ENCODE measurements at places on chromosomes 5 and 9. TPM values are rescaled to one million over a fixed set of nuclear protein-coding genes. Genes with fewer than 3 reads are reported as not detected.

Gene SPATA6L
- polyA plus RNA-seq, result 1.4 TPM

Gene ANGPTL2
- 9.6 TPM for polyA plus RNA-seq

Gene SV2C
- polyA plus RNA-seq, result 0.31 TPM

Gene OBP2B
- not detected for polyA plus RNA-seq

- no peak overlapping the region for H3K27ac ChIP-seq
- no peaks in the 10 kb centered on the region for H3K4me1 ChIP-seq
- no peak for DNase-seq
- no peaks in the 10 kb centered on the region for H3K27me3 ChIP-seq
Measured at GRCh38 chr5:62521319-62521718, 57.3 kb upstream of the LRRC70 start.

- no peak overlapping the region for H3K27ac ChIP-seq
- H3K4me3 ChIP-seq, result no peak overlapping the region
- peaks cover 26% of the 10 kb centered on the region for H3K4me1 ChIP-seq
Measured at GRCh38 chr9:34505370-34506120, 17.2 kb downstream of the ENHO start.

- H3K27me3 ChIP-seq, result no peaks in the 10 kb centered on the region
- peaks cover 91% of the 10 kb centered on the region for H3K4me1 ChIP-seq
- DNase-seq, result no peak
- H3K27ac ChIP-seq, result peak overlapping the region; percentile 99
Measured at GRCh38 chr5:177475563-177476427, 2.4 kb upstream of the DBN1 start.

DNA sequence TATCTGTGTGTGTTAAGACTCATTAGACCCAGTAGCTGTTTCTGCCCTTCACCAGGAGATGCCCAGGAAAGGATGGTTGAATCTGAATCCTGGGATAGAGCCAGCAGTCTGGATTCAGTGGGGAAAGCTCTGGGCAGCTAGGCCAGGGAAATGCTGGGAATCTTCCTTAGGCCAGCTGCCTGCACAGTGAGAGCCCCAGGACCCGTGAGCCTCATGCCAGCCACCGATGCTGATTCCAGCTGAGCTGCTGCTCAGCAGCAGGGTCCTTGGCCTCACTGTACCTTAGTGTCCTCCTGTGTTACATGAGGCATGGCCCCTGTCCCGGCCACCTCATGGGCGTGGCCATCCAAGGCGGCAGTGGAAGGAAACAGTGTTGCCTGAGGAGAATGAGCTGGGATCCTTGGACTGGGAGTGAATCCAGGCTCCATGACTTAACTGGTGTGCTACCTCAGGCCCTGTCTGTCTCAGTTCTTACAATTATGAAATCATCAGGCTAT lies 87.1 kb downstream of the AMBP start:
- peaks cover 24% of the 10 kb centered on the region for H3K4me1 ChIP-seq
- H3K27ac ChIP-seq, result no peak overlapping the region
- no peak overlapping the region for H3K4me3 ChIP-seq
- H3K36me3 ChIP-seq, result no peaks in the 10 kb centered on the region
- no peaks in the 10 kb centered on the region for H3K27me3 ChIP-seq

DNA sequence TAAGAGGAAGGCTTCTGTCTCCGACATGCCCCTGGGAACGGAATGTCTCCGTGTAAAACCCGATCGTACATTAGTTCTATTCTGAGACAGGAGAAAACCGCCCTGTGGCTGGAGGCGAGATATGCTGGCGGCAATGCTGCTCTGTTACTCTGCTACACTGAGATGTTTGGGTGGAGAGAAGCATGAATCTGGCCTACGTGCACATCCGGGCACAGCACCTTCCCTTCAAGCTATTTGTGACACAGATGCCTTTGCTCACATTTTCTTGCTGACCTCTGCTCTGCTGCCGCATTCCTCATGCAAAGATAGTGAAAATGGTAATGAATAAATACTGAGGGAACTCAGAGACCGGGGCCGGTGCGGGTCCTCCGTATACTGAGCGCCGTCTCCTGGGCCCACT lies 2.2 kb upstream of the DPP7 start:
- no peaks in the 10 kb centered on the region for H3K27me3 ChIP-seq
- H3K4me3 ChIP-seq, result no peak overlapping the region
- H3K27ac ChIP-seq, result no peak overlapping the region
- no peaks in the 10 kb centered on the region for H3K4me1 ChIP-seq
- DNase-seq, result no peak

Data from sigmoid colon (tissue), 7 donors.